ENCODE measurements at places on chromosomes 6 and 20.

GRCh38 chr6:45558858-45559257 lies 181.1 kb upstream of the SUPT3H start:
- no peak for DNase-seq

- no peak for DNase-seq
Observed at GRCh38 chr6:25934156-25934555, 3.7 kb upstream of the SLC17A2 start.

GRCh38 chr20:48606841-48607543 lies 220.8 kb downstream of the PREX1 start:
- DNase-seq, result no peak

DNA sequence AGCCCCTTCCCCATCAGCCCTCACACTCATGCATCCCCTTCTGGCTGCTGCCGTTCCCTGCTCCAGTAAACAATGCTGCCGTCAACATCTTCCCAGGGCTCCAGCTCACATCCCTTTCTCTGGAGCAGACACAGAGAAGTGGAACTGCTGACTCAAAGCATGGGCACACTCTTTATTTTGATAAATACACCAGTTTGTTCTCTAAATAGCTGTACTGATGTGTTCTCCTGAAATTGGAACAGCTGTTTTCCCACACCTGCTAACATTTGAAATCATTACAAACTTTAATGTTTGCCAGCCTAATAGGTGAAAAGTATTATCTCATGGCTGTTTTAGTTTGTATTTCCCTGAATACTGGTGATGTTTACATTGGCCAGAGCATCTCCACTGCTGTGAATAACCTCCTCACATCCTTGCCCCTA lies 102.1 kb upstream of the NXT1 start:
- no peak for DNase-seq

DNA sequence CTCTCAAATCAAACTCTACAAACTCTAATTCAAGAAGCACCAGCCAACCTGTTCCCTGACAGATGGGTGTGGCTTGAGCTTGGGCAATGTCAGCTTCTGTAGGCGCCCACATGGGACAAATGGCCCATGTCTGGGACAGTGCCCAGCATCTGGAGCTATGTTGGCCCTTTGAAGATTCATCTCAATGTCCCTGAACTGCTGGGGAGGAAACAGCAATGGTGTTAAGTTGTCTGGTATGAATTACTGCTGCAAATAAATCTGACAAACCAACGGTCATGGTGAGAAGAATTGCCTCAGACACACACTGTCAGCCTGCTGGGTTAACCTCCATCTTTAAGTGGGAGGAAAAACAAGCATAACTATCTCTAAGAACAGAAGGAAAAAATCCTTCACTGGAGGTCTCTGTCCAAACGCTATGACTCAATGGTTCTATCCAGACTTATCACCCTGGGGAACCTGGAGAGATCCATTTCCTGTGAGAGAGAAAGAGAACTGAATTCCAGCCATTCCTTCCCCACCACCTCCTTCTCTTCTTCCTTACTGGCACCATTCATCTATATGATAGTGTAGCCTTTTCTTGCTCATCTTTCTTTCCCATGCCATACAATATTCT lies 274.9 kb downstream of the CDH26 start:
- no peak for DNase-seq

DNA sequence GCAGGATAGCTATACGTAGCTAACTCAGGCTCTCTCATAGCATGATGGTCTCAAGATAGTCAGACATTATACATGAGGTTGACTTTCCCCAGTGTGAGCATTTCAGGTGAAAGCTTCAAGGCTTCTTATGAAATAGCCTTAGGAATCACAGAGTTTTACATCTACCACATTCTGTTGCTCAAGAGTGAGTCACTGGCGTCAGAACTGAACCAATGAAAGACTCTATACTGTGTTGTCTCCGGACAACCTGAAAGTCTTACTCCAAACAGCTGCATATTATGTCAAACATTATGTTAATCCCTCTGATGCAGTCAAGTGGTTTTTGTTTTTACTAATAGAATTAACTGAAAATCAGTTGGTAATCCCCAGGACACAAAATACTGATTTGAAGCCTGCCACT lies 79.8 kb upstream of the TRDN start:
- DNase-seq, result no peak

All from brain pericyte (primary cell).